ENCODE measurements at places on chromosomes 5 and 9.
A peak's percentile ranks its signal among the peaks of the same experiment; 100 is the strongest.

DNA sequence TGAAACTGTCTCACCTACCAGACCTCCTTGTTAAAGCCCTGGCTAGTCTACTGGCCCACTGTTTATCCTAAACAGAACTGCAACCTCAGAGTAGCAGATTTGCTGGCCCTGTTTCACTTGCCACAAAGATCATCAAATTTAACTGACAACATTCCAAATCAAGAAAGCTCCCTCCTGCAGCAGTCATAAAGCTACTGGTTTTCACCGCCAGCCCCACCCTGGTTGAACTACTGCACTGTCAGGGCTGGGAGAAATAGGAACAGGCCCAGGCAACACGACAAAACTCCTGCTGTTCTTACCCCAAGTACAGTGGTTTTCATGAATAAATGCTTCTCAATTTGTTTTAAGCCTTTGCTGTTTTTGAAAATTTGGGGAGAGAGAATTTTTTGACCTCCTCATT is 63.0 kb downstream of the NR6A1 start:
- DNase-seq, result no peak

GRCh38 chr5:158660726-158661125 is 439.0 kb downstream of the EBF1 start:
- no peak for DNase-seq

GRCh38 chr9:99130069-99130468 is 25.2 kb downstream of the TGFBR1 start:
- DNase-seq, result no peak

DNA sequence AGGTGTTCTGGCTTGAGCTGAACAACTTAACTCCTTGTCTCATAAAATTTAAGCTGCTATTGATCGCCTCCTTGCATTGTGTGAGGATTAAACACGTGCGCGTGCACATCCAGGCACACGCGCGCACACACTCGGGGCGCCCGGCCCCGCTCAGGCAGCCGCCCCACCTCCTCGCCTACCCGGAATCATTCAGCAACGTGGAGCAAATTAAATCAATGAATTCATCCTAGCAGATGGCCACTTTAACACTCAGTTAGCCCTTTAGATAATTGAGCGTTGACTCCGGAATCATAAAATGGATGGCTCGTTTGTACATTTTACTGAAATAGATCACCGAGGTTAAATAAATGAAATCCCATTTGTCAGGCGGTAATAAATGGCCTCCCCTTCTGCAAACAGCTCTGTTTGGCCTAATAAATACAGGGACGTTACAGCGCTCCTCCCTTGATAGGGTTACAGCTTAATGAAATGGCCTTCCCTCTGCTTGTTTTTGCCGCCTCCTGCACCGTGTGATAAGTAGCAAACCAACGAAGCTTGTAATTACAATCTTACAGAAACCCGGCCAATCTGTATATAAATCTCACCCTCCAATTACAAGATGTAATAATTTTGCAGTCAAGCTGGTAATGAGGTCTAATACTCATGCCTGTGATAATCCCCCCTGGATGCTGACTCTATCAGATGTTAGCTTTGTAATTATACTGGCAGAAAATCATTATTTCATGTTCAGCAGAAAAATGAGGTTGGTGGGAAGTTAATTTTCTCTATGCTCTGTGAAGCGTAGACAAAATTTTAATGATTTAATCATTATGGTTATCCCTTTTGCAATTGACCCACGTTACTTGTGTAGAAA is 229.7 kb upstream of the IRX4 start:
- no peak for DNase-seq

DNA sequence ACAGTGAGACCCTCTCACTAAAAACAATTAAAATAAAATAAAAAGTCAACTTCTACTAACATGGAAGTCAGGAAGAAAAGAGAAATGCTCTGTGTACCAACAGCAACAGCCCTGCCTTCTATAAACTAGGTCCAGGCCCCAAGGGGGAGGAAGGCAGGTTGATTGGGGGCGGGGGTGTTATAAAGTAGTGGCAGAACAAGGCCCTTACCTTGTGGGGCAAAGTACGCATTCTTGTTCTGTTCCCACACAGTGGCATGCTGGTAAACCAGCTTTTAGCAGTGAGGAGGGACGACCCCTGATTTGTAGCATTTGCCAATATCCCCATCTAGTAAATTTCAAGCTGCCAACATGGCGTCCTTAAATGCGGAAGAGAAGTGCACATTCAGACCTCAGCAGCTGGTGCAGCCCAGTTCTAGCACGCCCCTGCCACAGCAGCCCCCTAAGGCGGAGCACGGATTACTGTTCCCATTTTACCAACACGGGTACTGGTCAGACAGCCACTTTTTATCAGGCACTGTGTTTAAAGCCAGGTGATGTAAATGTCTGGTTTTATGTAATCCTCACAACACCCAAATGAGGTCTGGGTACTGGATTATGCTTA is 69.5 kb downstream of the GTF3C4 start:
- no peak for DNase-seq

DNA sequence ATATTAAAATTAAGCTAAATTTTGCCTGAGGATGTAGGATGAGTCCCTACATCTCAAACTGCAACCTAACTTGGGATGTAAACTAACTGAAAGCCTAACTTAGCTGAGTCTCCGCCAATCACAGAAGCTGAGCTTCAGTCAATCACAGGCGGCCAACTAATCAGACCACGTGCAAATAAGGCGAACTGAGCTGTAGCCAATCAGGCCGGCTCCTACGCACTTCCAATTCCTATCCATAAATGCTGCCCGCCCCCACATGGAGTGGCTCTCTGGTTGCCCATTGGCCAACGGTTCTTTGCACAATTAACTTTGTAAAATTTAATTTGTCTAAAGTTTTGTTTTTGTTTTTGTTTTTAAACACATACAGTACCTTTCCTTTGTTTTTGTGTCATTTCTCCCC is 13.9 kb upstream of the GPX8 start:
- no peak for DNase-seq

- no peak for DNase-seq
Measured at GRCh38 chr5:14353726-14354474, 210.8 kb downstream of the TRIO start.

DNA sequence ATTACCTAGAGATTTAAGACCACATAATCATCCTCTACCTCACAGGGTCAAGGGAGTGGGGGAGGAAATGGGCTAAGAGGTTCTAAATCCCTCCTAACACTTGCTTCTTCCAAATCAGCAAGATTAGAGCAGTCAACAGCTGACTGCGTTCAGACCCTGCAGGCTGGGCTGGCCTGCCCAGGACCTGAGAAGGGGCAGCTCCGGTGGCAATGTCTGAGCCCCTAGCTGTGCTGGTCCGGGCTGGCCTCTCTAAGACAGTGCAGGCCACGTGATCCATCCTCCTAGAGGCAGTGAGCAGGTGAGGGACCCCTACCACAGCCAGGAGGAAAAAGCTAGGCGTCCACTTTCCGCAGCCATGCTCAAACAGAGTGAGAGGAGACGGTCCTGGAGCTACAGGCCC is at the start of gene KCNV2:
Gene KCNV2 (plus strand): TSS at position 126 of the 400 bp plus-strand sequence. CDS start 230 bp downstream, at position 356.
- no peak for DNase-seq

DNA sequence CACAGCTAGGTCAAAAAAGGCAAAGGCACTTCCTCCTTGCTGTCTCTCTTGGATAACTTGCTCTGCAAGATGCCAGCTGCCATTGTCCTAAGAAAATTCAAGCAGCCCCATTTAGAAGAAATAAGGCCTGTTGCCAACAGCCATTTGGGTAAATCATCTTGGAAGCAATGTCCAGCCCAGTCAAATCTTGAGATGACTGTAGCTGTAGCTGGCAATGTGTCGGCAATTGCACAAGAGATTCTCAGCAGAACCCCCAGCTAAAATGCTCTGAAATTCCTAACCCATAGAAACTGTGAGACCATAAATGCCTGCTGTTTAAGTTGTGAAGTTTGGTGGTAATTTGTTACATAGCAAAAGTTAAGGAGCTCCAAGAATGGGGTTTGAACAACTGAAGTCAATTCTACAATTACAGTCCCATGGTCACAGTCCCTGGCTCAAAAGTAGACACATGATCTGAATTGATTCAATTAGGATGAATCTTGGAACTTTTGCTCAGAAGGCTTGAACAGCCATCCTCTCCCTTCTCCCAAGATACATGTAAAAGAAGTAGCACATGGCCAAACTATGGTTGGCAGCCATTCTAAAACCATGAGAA is 151.1 kb downstream of the MPDZ start:
- DNase-seq, result no peak

- peak; percentile 73 for DNase-seq
Measured at GRCh38 chr5:112253478-112254250, 165.4 kb downstream of the EPB41L4A start.

DNA sequence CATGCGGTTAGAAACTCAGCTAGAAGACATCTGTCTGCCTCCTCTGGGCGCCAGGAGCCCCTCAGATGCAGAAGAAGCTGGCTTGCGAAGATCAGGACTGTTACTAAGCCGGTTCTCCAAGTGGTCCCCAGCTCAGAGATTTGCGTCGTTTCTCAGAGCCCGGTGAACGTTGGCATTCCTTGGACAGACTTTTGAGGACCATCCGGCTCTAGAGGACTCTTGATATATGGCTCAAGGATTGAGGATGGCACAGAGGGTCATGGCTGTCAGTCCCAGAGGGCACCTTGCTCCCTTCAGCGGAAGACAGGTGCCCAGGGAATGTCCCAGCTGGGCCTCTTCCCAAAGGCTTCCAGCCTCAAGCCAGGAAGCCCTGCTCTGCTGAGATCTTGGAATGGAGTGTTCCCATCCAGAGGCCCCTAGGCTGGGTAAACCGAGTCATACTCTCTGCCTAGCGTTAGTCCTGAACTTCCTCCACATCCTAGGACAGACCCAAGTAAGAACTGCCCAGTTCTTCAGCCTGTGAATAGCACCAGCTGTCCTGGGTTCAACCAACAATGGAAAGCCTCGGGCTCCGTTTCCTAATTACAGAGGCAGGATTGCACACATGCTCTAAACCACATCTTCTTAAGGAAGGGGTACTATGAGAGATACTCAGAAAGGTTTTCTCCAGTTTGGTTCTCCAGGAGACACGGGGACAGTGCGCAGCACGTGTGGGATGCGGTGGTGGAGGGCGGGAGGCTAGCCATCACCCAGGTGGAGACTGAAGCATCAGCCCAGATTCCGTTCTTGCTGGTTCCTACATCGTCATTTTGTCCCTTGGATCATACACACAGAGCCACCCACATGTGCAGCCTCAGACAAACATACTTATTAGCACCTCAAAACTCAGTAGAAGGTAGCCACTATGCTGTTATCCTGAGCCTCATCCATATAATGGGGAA is 51.4 kb downstream of the ZNF354C start:
- peak; percentile 38 for DNase-seq

DNA sequence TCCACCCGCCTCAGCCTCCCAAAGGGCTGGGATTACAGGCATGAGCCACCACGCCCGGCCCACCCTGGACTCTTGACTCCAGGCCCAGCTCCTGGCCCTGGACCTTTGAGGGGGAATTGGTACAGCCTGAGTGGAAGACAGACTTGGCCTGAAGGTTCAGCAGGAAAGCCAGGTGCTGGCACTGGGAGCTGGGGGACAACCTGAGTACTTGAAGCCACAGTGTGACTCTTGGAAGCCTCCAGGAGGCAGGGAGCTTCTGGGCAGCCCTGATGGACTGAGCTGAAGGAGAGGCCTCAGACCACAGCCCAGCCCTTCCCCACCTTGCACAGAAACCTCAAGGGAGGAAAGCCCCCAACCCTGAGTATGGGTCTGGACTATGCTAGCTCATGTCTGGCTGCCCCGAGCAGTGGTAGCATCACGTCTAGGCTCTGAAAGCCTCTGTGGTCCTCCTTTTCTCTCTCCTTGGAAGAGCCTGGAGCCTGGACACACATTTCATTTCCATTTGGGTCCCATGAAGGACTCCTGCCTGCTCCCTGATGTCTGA is 54.1 kb downstream of the RASGEF1C start:
- DNase-seq, result peak; percentile 16

DNA sequence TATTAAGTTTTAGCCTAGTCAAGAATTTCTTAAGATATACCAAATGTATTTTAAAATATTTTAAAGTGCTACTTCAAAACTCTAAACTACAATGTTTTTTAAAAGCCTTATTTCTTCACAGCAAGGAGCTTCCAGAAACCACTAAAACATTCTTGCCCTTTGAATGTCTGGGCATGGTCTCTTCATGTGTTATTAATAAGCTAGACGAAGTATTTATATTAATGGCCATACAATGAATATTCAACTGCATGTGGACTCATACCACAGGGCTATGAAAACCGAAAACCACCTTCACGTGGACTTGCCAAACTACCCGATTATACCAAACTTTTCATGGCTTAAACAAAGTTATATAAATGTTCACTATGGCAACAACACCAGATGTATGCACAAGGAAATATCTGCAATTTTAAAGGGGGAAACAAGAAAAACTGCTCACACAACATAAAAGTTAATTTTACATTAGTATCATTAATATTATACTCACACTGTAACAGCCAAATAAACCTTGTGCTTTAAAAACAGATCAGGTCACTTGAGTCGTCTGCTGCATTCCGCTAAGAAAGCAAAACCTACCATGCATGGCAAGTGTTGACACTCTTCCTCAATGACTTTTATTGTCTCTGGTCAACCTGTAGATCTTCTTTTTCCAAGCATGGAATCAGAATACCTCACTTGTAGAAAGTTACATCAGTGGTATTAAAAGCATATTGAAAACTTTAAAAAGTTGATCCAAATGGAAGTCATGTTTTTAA is 246.3 kb downstream of the BNC2 start:
- DNase-seq, result no peak

Measured in right atrium auricular region (tissue), 2 donors.